GM12891 (cell line): ENCODE measurements at places on chromosomes 13 and 19.

GRCh38 chr13:26839682-26840081 is 79.1 kb upstream of the GPR12 start:
- DNase-seq: no peak

GRCh38 chr13:46717275-46717674 is 79.7 kb downstream of the ESD start:
- DNase-seq: no peak

- DNase-seq: no peak
These were observed 76.8 kb upstream of the MEDAG start for GRCh38 chr13:30829145-30829832.

- no peak for DNase-seq
These were observed 13.3 kb downstream of the FAM216B start for GRCh38 chr13:42794577-42795275.

DNA sequence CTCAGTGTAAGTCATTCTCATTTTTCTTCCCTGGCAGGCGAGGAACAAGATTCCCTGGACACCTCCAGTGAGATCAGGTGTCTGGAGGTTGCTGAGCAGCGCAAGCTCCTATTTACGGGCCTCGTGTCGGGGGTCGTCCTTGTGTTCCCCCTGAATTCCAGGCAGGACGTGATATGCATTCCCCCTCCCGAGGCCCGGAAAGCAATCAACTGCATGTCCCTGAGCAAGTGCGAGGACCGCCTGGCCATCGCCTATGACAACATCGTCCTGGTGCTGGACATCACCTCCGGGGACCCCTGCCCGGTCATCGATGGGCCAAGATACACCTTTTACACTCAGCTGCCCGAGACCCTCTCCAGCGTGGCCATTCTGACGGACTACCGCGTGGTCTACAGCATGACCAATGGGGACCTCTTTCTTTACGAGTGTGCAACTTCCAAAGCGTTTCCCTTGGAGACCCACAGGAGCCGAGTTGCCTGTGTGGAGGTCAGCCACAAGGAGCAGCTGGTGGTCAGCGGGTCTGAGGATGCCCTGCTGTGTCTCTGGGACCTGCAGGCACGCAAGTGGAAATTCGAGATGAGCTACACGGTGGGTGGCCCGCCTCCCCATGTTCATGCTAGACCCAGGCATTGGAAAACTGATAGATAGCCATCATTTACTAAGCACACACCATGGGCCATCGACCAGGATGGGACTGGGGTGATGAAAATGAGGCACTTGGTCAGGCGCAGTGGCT is 21.5 kb upstream of the SIN3B start:
- DNase-seq: no peak

- DNase-seq: no peak
These were observed 117.8 kb downstream of the NALCN start for GRCh38 chr13:101298517-101298916.

DNA sequence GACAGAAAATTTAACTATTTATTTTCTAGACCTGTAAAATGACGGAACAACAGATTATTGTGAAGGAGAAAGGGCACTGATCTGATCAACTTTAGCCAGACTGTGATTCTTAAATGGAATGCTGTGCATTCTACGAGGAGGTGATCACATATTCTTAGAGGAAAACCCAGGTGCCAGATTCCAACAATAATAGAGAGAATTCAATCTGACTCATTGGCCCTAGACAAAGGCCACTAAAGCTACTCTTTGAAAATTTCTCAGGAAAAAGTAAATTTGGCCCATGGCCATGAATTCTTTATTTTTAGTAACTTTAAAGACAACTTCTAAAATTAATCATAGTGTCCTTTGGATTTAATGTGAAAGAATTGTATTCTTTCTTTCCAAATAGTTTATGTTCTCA is 58.6 kb upstream of the POSTN start:
- no peak for DNase-seq

DNA sequence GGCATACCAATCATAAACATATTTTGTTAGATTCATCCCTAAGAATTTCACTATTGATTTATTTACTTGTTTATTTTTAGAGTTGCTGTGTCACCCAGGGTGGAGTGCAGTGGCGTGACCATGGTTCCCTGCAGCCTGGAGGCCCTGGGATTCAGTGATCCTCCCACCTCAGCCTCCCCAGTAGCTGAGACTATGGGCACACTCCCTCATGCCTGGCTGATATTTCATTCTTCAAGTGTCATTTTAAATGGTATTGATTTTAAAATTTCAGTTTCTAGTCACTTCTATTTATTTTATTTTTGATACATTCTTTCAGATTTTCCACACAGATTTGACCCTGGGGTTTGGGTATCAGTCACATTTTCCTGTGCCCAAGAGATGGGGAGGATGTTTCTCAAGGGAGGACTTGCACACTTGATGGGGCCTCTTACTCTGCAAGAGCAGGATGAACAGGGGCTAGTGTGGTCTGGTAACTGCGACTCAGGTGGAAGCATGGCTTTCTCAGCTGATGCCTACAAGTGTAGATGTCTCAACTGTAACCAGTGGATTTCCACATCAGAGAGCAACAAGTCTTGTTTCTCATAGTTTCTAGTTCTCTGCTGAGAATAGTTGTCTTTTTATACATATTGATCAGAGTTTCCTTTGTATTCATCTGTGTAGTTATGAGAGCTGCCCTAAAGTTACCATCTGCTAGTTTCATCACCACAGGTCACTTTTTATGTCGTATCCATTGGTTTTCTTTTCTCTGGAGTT is 40.2 kb downstream of the CCNE1 start:
- no peak for DNase-seq

DNA sequence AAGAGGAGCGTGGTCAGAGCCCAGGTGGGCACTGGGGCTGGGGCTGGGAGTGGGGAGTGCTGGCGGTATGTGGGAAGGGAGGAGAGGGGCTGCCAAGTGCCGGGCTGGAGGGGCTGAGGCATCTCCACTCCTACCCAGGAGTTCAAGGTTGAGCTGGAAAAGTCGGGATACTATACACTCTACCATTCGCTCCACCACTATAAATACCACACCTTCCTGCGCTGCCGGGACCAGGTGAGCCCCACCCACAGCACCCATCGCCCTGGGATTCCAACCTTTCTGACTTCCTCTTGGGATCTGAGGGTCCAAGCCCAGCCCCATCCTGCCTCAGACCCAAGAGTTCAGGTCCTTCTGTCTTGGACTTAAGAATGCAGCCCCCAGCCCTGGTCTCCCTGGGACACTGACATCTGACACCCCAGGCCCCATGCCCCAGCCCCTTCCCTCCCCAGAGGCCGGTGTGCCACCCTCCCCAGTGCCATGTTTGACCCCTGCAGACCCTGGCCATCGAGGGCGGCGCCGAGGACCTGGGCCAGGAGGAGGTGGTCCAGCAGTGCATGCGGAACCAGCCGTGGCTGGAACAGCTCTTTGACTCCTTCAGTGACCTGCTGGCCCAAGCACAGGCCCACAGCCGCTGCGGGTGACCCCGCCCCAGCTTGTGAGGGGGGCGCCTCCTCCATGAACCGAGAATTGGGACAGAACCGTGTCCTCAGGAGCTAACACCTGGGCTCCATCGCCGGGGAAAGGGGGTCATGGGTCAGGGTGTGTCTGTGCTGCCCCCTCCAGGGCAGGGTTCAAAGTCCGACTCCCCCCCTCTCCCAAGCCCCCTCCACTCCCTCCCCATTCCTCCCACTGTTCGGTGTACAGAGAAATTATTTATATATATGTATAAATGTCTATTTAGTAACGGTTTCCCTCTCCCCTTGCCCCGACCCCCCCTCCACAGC is 14.7 kb downstream of the RRAS start:
- DNase-seq: no peak

- no peak for DNase-seq
These were observed 15.8 kb downstream of the TMED1 start for GRCh38 chr19:10820173-10820572.

DNA sequence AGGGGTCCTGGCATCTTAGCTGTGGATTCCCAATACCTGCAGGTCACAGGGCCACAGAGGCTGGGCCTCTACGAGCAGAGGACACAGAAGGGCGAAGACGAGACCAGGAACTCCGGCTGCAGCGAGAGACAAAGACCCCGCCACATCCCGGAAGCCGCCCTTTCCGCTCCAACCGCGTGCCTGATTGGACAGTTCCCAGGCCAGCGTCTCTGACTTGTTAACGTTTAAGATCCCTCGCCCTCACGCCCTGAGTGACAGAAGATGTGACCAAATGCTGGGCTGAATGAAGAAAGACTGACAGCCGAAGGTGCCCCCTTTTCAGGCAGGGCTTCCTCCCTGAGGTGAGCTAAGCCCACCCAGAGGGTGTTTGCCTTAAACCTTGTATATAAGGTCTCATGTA is at the start of gene ZNF98:
Gene ZNF98 (minus strand): TSS at position 136 of the 400 bp plus-strand sequence. CDS start 122 bp downstream, at position 14.
- DNase-seq: no peak

- no peak for DNase-seq
These were observed 9.2 kb downstream of the PGPEP1 start for GRCh38 chr19:18349524-18350128.

GRCh38 chr19:33472691-33473652 is 48.6 kb downstream of the PEPD start:
- DNase-seq: no peak

GRCh38 chr13:37899753-37900152 is 30.2 kb upstream of the TRPC4 start:
- DNase-seq: no peak

- no peak for DNase-seq
These were observed 371.1 kb upstream of the SPRY2 start for GRCh38 chr13:80712026-80712425.

DNA sequence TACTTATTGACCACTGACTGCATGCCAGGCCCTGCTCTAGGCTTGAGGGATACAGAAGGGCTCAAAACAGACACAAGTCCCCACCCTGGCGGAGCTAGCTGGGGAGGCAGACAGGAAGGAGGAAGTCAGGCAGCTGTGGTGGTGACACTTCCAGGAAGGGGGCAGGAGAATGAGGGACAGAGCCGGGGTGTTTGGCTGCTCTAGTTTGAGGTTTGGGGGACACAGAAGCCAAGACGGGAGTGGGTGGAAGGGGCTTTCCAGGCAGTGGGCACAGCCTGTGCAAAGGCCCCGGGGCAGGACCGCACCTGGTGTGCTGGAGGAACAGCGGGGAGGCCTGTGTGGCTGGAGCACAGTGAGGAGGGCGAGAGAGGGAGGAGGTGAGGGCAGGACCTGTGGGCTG is 4.0 kb downstream of the MRPL54 start:
- no peak for DNase-seq

GRCh38 chr19:19997656-19998268 is 41.5 kb downstream of the ZNF682 start:
- DNase-seq: no peak

DNA sequence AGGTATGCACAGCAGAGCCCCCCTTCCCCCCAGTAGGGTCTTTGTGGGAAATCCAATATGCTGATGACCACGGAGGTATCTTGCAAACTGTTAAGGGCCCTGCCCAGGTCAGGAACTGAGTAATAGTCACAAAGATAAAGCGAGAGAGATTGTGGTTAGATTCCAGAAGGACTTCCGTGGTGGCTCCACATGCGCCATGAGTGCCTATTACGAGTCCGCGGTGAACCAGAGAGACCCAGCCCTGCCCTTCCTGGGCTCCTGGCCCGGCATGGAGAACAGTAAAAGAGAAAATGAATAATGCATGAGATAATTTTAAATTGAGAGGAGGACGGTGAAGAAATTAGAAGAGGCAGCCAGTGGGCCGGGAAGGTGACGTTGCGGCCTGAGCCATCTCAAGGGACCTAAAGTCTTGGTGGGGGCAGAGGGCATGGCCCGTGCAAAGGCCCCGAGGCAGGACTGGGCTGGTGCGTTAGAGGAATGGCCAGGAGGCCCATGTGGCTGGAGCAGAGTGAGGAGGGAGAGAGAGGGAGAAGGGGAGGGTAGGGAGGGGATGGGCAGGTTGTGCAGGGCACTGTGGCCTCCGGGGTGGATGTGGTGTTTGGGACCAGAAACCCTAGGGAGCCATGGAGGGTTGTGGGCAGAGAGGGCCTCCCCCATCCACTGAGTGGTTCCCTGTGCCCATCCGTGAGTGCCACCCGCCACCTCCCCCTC is 46.6 kb upstream of the NFIC start:
- DNase-seq: no peak

DNA sequence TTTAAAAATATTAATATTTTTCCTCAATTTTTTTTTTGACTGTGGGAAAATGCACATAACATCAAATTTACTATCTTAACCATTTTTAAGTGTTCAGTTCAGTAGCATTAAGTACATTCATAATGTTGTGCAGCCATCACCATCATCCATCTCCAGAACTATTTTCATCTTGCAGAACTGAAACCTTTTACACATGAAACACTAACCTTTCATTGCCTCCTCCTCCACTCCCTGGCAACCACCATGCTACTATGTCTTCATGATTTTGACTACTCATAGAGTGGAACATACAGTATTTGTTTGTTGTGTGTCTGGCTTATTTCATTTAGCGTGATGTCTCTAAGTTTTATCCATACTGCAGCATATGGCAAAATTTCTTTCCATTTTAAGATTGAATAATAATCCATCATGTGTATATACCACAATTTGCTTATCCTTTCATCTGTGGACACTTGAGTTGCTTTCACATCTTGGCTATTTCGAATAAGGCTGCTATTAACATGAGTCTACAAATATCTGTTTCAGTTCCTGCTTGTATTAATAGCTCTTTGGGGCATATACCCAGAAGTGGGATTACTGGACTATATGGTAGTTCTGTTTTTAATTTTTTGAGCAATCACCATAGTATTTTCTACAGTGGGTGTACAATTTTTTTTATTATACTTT is 376.4 kb downstream of the MTUS2 start:
- no peak for DNase-seq

DNA sequence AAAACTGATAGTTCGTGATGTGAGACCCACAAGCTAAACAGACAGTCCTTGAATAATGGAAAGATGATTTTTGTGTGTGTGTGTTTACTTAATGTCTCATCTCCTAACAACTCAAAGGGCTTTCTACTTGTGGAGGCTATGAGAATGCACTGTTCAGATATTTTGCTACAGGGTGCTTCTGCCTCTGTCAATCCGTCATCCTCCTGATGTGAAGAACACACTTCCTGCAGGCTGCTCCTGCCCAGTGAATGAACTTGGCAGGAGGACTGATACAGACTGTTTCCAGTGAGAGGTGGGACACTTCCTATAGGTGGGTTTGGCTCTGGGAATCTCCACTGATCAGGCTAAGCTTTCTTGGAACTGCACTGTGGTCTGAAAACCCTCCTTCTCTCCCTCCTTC is 168.4 kb upstream of the STARD13 start:
- no peak for DNase-seq

- no peak for DNase-seq
These were observed 111.3 kb upstream of the UQCRFS1 start for GRCh38 chr19:29324291-29324680.

- DNase-seq: no peak
These were observed 8.0 kb downstream of the ANGPTL8 start for GRCh38 chr19:11247391-11247790.
